ENCODE measurements at places on chromosomes 6 and 20.

DNA sequence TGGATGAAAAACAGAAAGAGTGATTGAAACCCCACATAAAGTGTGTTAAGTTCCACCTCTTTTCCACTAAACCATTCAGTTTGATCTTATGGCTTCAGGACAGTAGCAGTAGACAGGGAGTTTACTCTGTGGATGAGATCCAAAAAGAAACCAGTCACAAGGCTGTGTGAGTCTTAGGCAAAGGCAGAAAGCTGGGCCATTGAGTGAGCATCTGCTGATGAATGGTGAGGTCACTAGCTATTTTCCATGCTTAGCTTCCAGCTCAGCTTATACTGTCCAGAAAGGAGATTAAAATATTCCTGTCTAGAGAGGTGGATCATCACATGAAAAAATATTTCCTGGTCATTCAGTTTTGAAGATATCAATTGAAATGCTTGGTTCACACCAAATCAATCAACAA is 1643.9 kb downstream of the HACE1 start:
- DNase-seq: no peak

DNA sequence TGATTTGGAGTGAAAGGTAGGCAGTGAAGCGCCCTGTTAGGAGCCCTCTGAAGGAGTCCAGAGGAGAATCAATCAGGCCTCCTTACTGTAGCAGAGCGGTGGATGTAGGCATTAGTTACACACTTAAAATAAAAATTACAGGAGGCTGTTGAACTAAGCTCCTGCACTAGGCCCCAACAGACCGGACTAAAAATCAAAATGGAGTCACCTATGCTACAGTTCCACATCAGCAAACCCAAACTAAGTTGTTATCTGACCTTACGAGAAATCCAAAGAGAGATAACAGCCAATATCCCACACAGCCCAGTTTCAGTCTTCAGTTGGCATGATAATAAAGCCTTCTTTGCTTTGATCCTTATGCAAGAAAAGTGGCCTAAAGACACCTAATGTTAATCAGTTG is 26.8 kb downstream of the SGK1 start:
- DNase-seq: no peak

GRCh38 chr6:112683926-112684325 is 336.8 kb downstream of the RFPL4B start:
- DNase-seq: no peak

GRCh38 chr6:14361956-14362587 is 244.5 kb downstream of the CD83 start:
- no peak for DNase-seq

- no peak for DNase-seq
Measured at GRCh38 chr20:3635346-3635745, 27.9 kb downstream of the GFRA4 start.

- DNase-seq: no peak
Measured at GRCh38 chr6:150537491-150537890, 62.2 kb upstream of the PLEKHG1 start.

DNA sequence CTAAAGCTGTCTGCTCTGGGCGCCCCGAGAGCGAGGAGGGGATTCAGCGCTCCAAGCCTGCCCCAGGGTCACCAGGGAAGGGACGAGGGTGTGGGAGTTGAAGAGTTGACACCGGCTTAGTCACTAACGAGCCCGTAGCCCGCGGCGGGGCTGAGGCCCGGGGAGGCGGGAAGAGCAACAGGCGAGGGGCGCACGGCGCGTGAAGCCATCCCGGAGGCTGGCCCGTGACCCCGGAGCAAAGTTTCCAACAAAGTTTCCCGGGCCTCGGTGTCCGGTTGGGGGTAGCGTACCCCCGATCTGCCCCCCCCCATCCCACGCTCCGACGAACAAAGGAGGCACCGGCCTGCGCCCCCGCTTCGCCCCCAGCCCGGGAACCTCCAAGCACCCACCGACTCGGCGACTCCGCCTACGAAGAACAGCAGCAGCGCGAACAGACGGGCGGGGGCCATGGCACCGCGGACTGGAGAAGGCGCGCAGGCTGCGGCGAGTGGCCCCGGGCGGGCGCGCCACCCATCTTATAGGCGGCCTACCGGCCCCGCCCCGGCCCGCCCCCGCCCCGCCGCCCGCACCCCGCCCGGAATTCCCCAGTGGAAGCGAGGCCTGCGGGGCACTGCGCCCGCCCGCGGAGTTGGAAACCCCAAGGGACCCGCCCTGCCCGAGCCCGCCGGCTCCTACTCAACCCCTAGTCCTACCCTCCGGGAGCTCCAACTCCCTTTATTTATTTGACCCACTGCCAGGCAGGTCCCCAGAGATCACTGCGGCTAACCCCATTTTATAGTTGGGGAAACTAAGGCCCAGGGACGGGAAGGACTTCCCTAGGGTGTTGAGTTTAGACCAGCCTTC is at the start of gene SDC4:
TSS of gene SDC4 (minus strand) at position 489 of the 843 bp plus-strand sequence. CDS start at position 449, 40 bp downstream.
- no peak for DNase-seq

DNA sequence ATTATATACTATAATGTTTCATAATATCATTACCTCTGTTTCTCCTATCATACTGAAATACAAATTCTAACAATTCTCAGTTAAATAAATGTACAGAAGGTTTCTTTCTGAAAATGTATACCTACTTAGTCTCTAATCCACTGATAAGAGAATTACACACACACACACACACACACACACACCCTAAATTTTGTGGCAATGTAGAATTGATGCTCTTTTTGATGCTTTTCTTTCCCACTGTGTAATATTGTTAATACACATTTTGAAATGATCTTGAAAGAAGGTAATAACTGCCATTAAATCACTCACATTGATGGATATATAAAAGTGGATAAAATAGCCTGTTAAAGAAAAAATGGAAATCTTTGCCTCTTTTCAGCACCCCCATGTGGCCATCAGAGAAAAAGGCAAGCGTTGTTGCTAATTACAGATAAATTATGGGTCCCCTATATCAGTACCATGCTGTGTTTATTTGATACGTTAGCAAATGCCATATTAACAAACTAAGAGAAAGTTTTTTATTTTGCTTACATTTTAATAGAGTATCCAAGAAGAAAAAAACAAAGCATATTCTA is 76.6 kb upstream of the VGLL2 start:
- DNase-seq: no peak

DNA sequence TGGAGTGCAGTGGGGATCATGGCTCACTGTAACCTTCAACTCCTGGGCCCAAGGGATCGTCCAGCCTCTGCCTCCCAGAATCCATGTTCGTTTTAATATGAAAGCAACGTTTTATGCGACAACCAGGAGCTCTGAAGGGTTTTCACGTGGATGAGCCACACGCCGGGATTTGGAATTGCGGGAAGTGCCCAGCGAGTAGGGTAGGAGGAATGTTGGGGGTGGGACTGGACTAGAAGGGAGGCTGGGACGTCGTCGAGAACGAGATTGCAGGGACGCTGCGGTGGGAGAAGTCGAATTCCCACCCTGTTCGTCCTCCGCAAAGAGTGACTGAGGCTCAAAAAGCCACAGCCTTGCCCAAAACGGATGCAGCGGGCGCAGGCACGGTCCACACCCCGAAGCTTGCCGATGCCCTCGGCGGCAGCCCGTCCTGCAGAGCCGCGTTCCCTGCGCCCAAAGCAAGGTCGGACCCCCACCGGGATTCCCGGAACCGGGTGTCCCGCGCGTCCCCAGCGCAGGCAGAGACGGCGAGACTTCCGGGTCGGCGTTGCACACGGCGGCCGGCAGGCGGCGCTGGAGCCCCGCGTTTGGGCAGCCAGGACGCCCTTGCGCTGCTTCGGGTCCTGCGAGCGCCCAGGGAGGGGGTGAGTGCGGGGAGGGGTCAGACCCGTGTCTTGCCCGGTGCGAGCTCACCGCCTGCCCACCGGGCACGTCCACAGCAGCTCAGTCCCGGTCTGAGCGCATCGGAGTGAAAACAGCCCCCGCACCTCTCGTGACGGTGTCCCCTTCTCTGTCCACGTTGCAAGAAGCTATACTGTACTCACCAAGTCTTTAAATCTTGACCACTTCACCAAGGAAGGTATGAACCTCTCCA is 87.8 kb downstream of the DHX35 start:
- DNase-seq: peak; percentile 68

DNA sequence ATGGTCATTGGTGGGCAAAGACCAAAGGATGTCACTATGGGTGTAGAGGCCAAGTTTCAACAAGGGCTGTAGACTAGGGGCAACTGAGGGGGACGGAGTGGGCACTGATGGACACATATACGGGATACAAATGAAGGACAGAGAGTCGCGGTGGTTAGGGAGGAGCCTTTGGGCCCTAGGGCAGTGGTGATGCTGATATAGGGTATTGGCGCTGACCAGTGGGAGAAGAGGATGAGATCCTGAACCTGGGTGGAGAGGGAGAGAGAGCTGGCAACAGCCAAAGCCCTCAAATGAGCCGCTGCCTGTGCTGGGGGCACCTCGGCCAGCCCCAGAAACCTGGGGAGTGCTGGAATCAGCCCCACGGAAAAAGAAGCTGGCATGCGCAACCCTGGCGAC is 1.6 kb downstream of the CDH22 start:
- DNase-seq: no peak

GRCh38 chr6:33428966-33429749 is 9.3 kb downstream of the SYNGAP1 start:
- no peak for DNase-seq

DNA sequence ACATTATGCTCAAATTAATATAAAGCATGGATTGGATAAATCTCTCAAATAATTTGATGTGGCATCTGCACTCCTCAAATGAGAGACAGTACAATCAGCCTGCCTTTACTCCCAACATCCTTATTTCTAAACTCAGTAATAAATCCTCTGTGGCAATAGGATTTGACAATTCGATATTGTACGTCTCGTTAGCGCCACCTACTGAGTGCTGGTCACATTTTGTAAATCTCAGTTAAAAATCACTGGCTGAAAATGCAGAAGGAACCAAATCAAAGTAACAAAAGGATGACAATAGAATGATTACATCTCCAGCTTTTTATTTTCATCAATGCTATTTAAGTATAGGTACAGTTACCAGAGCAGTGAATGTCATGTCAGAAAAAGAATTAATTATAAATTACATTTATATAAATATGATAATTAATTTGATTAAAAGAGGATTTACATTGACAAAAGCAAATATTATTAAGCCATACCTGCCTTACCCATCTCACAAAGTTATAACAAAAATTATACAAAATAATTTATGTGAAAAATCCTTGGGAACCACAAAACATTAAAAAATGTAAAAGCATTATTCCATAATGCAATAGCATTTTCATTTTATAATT is 20.2 kb upstream of the GJE1 start:
- DNase-seq: peak; percentile 82

DNA sequence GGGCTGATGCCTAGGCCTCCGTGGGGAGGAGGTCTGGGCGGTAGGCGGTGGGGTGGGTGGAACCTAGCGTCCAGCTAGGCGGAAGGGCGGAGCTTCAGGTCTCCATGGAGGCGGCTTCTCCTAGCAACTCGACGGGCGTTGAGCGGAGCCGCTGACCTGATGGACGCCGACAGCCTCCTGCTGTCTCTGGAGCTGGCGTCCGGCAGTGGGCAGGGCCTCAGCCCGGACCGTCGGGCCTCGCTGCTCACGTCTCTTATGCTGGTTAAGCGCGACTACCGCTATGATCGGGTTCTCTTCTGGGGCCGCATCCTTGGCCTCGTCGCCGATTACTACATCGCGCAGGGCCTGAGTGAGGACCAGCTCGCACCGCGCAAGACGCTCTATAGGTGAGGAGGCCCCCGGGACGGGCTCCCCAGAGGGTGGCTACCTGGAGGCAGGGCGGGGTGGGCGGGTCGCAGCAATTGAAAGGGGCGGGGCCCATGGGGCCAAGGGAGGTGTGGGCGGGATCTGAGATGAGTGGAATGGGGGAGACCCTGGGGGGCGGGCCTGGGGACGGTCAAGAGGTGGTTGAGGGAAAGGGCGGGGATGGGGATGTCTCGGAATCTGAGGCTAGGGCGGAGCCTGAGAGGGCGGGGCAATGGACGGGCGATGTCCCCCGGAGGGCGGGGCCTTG is at the start of gene RSPH9:
TSS of gene RSPH9 (plus strand) at position 97 of the 673 bp plus-strand sequence. CDS start at position 160, 63 bp downstream.
- no peak for DNase-seq

DNA sequence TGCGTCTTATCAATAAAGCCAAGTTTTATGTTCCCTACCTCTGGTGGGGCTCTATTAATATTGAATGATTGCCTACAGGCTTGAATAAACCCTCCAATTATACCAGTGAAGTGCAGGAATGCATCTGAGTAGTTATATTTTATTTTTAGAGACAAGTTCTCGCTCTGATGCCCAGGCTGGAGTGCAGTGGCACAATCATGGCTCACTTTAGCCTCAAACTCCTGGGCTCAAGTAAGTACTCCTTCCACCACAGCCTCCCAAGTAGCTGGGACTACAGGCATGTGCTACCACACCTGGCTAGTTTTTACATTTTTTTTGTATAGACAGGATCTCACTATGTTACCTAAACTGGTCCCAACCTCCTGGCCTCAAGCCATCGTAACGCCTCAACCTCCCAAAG is 26.1 kb upstream of the UBE2J1 start:
- DNase-seq: no peak

GRCh38 chr6:77245026-77245425 is 218.3 kb downstream of the HTR1B start:
- DNase-seq: no peak

DNA sequence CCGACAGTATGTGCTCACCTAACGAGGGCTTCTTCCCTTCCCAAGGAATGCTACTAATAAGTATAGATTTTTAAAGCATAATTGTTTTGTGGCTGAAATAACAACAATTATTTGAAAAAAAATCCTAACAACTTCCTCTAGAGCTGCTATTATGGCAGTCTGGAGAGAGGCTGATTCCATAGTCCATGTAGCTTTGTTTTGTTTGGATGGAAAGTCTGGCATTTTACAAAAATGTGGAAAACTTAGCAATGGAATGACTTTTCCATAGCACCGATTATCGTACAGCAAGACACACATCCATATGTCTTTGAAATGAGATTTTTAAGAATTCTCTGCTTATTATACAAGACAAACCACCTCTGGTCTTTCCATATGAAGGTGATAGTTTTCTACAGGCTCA is 252.4 kb upstream of the TAB2 start:
- no peak for DNase-seq

DNA sequence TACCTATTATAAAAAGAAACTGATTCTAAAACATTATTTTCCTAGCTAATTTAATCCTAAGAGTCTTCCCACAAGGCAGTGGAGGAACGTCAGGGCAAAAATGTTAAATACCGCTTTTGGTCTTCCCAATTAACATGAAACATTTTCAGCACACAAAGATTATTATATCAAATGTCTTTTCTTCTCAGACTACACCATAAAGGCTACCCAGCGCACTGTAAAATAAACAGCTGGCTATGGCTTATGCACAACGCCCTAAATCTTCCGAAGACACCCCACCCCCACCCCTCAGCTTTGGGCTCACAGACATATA is 1.0 kb downstream of the NUDT3 start:
- no peak for DNase-seq

GRCh38 chr20:41047279-41047974 is 18.8 kb downstream of the TOP1 start:
- DNase-seq: no peak

- no peak for DNase-seq
Measured at GRCh38 chr6:87101067-87101466, 6.2 kb upstream of the CGA start.

GRCh38 chr6:147530132-147531060 is 21.9 kb downstream of the SAMD5 start:
- DNase-seq: peak; percentile 76

- DNase-seq: no peak
Measured at GRCh38 chr20:47573559-47573958, 71.9 kb downstream of the NCOA3 start.

All from HL-60 (cell line).